Spinal cord (tissue), 10 donors: ENCODE measurements at places on chromosomes 13 and 19. TPM values are rescaled to one million over a fixed set of nuclear protein-coding genes. Genes with fewer than 3 reads are reported as not detected.

TMEM145 gene
- 40.9 TPM for total RNA-seq

DNA sequence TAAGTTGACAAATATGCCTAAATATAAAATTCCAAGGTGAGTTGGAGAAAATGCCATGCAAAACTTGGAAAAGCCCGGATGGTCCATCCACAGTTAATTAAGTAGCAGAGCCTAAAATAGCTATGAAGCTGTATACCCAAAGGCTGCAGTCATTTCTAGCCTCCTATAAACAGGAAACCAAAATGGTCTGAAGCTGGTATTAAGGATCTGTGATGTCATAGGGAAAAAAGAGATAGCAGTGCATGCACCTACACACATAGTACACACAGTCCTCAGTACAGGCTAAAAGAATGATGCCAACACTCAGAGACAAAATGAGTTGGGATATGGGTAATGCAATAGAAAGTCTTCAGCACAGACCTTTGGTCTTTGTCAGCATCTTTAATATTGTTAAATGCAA, 736.9 kb downstream of the EFNB2 start:
- DNase-seq, result no peak
- no peaks in the 10 kb centered on the region for H3K36me3 ChIP-seq
- no peaks in the 10 kb centered on the region for H3K27me3 ChIP-seq
- H3K4me1 ChIP-seq, result no peaks in the 10 kb centered on the region

DNA sequence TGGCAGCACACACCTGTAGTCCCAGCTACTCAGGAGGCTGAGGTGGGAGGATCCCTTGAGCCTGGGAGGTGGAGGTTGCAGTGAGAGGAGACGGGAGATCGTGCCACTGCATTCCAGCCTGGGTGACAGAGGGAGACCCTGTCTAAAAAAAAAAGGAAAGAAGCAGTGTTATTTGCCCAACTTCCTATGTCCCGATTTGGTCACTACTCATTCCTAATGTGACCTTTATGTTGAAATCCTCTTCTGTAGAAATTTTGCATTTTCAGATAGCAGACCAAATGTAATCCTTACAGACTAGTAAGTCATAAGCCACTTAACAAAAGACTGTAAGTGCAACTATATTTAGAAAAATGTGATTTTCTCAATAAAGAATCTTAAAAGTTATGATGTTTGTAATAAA, 18.2 kb upstream of the STK24 start:
- H3K4me1 ChIP-seq, result no peaks in the 10 kb centered on the region
- H3K4me3 ChIP-seq, result no peak overlapping the region
- H3K27ac ChIP-seq, result no peak overlapping the region
- no peak for DNase-seq
- H3K36me3 ChIP-seq, result no peaks in the 10 kb centered on the region

DNA sequence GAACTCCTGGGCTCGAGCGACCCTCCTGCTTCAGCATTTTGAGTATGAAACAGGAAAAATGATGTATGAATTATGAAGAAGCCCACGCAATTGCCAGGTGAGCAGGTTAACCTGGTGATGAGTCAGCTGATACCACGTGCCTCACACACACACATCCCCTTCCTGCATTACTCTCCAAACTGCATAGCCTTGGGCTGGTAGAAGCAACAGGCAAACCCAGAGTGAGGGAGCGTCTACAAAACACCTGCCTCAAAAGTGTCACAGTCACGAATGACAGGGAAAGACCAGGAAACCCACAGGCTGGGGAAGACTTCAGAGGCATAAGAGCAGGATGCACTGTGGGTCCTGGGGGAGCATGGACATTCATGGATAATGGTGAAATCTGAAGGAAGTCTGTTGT, 192.8 kb upstream of the IRS2 start:
- no peaks in the 10 kb centered on the region for H3K27me3 ChIP-seq
- H3K27ac ChIP-seq, result no peak overlapping the region
- no peaks in the 10 kb centered on the region for H3K4me1 ChIP-seq
- DNase-seq, result no peak
- H3K36me3 ChIP-seq, result no peaks in the 10 kb centered on the region
